ENCODE measurements at places on chromosomes 16 and 17.

DNA sequence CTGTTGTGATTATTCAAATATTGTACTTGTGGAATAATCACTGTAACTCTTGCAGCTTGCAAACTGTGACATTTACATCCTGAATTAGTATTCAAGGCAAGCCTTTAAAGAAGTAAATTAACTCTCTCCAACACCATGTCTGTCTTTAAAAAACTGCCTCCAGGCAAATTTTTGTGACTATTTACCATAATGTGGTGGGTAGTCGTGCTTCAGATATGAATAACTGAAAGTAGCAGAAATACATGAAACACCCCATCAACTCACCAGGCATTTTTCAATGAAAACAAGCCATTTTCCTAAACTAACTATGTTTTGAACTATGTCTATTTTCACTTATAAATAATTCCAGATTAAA lies 217.4 kb upstream of the PSMD7 start:
- DNase-seq = no peak

DNA sequence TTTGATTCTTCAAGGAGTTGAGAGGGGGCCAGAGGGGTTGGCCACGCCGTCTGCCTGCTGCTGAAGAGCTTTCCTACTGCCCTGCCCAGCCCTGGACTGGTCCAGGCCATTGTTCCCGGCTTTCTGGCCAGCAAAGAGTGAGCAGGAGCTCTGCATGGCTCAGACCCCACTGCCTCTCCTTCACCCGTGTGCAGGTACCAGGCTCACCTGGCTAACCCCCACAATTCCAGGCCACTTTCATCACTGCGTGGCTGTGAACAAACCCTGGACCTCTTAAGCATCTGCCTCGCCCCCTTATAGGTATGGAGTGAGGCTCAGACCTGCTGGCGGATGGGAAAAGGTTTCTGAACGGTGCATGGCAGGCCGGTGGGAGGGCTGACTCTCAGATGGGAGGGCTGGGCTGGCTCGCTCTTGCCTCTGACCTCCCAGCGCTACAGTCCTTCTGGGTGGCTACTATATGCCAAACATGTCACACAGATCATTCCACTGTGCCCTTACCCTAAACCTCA lies 8.9 kb downstream of the ZNF319 start:
- DNase-seq = no peak

DNA sequence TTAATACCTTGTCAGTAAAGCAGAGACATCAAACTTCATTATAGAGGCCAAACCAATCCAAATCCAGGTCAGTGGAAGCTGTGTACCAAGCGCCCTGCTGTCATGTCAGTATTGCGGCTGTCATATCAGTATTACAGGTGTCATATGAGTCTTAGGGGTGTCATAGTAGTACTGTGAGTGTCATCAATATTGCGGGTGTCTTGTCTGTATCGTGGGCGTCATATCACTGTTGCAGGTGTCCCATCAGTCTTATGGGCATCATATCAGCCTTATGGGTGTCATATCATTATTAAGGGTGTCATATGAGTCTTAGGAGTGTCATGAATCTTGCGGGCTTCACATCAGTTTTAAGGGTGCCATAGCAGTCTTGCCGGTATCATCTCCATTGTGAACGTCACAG lies 6.0 kb upstream of the PRDM7 start:
- no peak for DNase-seq

- no peak for DNase-seq
Measured at GRCh38 chr17:74919440-74920305, 3.4 kb downstream of the USH1G start.

DNA sequence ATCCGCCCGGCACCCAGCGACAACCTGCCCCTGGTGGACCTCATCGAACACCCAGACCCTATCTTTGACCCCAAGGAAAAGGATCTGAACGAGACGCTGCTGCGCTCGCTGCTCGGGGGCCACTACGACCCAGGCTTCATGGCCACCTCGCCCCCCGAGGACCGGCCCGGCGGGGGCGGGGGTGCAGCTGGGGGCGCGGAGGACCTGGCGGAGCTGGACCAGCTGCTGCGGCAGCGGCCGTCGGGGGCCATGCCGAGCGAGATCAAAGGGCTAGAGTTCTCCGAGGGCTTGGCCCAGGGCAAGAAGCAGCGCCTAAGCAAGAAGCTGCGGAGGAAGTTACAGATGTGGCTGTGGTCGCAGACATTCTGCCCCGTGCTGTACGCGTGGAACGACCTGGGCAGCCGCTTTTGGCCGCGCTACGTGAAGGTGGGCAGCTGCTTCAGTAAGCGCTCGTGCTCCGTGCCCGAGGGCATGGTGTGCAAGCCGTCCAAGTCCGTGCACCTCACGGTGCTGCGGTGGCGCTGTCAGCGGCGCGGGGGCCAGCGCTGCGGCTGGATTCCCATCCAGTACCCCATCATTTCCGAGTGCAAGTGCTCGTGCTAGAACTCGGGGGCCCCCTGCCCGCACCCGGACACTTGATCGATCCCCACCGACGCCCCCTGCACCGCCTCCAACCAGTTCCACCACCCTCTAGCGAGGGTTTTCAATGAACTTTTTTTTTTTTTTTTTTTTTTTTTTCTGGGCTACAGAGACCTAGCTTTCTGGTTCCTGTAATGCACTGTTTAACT lies 1.0 kb downstream of the NOG start:
- DNase-seq = no peak

DNA sequence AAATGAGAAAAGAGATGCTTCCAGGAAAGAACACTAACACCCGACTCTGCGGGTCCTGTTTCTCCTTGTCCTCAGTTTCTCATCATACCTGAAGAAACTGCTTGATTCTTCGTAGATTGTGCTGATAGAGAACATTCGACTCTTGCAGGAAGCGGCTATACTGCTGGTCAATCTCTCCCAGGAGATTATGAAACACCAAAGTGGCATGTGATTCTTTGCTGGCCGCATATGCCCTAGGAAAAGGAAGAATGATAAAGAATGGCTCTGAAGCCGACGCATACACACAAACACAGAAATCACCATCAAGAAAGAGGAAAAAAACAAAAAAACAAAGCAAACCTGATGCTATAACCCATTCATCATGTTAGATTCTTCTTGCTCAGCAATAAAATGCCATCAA lies 41.8 kb downstream of the STAT3 start:
- DNase-seq = no peak

DNA sequence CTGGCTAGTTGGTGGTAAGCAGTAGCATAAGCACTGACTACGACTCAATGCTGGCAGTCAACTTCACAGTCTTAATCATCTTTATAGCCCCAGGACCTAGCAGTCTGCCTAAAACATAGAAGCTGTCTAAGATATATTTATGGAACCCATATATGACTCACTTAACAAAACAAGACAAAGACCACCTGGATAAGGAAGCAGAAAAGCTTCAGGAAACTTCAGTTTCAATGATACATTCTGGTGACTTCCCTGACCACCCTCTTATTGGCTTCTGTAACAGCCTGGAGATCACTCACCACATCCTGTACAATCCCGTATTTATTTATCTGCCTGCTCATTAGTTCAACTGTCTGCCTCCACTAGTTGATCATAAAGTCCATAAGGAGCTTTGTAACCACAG lies 95.5 kb downstream of the PMP22 start:
- DNase-seq = no peak

DNA sequence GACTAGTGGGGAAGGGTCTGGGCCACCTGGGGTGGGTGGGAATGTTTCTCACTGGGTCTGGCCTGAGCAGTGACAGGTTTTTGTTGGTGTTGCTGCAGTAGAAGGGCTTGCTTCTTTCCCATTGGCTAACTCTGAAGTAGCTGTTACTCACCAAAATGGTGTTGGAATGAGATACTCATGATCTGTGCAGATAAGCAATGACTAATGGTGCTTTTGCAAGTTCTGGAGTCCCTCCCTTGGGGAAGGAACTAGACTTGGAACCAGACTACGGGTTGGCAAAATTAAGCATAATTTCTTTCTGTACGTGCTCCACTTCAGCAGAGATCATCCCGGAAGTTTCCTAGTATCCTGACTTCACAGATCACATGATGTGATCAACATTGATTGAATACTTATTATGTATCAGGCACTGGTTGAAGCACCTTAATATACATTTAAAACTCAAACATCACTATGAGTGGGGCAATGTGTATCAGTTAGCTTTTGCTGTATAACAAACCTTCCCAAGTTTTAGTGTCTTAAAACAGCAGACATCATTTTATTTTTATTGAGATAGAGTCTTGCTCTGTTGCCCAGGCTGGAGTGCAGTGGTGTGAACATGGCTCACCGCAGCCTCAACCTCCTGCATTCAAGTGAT lies 30.1 kb downstream of the CHP2 start:
- no peak for DNase-seq

DNA sequence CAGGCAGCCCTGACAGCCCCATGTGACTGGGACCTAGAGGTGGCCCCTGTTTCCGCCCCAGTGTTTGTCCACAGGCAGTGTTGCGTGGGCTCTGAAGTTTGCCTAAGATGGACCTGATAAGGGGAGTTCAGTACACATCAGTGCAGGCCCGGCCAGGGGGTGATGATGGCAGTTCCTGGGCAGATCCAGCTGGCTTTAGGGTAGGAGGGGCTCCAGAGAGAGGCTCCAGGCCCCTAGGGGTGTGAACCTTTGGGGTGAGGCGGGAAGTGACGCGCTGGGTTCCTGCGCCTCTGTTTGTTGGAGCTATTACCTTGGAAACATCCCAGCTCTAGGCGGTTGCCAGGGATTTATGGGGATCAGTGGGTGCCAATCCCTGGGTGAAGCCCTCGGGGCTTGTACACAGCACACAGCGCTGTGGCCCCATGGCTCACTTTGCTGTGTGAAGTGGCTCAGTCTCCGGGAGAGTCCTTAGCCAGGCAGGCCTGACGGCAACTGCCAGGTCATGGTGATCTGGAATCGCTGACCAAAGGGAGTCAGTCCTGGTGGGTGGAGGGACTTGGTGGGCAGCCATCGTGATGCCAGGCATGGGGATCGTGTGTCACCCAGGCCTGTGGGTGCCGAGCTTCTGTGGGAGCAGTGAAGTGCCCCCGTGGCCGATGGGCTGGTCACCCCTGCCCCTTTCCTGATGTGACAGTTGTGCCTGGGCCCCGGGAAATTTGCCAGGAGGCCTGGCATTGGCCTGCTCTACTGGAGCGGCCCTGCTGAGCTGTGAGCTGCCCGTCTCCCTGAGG lies 146.1 kb downstream of the SEC14L1 start:
- DNase-seq = no peak
